Activated naive CD8-positive, alpha-beta T cell treated with anti-CD3 and anti-CD28 coated beads, Interleukin-2, amount 10 ng/mL, durations not matched to agents 7 days and 5 days (primary cell): ENCODE measurements at places on chromosomes 4 and X.

DNA sequence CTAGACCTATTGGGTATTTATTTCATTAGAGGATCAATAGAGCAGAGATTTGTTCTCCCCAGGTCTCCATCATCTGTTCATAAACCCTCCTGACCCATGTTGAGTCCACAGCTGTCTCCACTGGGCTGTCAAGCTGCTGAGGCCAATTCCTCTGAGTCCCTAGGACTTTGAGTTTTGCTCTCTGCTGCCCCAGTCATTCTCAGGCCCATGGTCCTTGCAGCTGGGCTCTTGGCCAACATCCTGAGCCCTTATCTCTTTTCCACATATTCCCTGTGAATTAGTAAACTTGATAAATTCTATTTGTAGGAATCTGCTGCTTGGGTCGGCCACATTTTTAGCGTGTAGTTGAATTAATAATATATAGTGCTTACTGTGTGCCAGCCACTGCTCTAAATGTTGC lies 41.9 kb downstream of the FHL1 start:
- DNase-seq: no peak

- DNase-seq: no peak
Observed at GRCh38 chr4:10117359-10118047, 904 bp upstream of the WDR1 start.

DNA sequence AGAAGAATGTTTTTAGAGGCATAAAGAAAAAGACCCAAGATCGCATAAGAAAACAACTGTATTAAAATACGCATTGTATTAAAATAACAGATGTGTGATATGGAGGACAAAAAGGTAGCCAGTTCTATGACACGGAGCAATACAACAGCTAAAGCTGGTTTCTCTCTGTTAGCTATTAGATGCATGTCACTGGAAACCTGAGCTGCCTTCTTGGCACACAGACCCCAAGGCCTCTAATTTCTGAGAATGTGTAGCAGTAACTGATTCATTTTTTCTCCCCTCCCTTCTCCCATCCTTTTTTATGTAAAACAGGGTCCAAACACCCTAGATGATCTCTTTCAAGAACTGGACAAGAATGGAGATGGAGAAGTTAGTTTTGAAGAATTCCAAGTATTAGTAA lies 4.1 kb downstream of the S100G start:
- no peak for DNase-seq

GRCh38 chrX:17417372-17417771 lies 42.4 kb downstream of the NHS start:
- no peak for DNase-seq

DNA sequence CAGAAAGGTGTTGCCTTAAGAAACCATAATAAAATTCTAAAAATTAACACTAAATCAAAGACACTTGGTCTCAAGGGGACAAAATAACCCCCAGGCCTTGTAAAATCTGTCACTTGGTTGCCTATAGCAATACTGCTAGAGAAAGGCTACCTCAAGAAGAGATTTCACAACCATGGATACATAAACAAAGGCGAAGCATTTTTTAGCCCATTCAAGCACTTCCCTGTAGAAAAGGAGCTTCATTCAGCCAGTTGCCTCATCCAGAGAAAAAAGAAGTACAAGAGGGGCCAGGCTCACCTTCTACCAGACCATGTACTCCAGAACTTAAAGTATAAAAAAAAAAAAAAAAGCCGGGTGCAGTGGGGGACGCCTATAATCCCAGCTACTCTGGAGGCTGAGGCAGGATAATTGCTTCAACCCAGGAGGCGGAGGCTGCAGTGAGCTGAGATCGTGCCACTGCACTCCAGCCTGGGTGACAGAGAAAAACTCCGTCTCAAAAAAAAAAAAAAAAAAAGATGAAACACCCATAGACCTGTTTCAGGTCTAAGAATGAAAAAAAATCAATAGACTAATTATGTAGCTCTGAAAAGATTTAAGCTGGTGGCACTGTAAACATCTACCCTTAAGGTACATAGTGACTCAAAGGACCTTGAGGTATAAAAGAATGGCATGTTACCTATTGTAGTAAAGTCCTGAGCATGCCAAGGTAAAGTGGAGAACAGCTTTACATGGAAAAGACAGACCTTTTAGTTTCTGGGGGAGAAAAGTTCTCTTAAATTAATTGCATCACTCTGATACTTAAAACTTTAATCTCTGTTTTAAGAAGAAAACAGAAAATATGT lies 18.0 kb downstream of the RUFY3 start:
- no peak for DNase-seq

DNA sequence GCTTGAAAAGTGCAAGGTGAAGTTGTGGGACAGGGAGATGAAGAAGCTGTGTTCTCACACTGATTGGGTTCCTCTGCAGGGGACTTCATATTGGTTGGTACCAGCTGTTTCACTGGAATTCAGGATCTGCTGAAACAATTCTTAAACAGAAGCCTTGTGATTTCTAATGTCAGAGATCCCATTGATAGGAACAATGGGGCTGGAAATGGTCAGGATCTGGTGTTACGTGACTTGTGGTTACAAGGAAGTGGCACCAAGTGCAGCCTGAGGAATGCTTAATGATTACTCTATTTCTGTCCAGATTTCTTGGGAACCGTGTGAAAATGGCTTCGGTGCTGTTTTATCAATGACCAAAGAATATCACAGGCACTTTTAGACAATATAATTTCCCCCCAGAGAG lies 68.1 kb downstream of the MOSPD2 start:
- no peak for DNase-seq

- no peak for DNase-seq
Observed at GRCh38 chrX:118496763-118497079, 1.1 kb downstream of the DOCK11 start.

GRCh38 chrX:13985697-13986435 lies 43.8 kb downstream of the GEMIN8 start:
- no peak for DNase-seq

GRCh38 chr4:20254511-20255250 lies 3.0 kb downstream of the SLIT2 start:
- DNase-seq: no peak

DNA sequence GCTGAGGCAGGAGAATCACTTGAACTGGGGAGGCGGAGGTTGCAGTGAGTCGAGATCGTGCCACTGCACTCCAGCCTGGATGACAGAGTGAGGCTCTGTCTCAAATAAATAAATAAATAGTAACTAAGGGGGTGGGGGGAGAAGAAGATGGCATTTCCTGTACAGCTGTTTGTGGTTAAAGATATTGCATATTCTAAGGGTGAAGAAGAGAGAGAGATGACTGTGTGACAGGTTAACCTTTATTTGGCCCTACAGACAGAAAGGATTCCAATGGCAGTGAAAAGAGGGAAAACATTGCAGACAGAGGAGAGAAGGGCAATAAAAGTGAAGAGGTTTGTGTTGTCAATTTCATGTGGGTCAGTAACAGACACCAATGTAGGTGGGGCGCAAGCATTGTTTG lies 9.4 kb downstream of the TASL start:
- no peak for DNase-seq

DNA sequence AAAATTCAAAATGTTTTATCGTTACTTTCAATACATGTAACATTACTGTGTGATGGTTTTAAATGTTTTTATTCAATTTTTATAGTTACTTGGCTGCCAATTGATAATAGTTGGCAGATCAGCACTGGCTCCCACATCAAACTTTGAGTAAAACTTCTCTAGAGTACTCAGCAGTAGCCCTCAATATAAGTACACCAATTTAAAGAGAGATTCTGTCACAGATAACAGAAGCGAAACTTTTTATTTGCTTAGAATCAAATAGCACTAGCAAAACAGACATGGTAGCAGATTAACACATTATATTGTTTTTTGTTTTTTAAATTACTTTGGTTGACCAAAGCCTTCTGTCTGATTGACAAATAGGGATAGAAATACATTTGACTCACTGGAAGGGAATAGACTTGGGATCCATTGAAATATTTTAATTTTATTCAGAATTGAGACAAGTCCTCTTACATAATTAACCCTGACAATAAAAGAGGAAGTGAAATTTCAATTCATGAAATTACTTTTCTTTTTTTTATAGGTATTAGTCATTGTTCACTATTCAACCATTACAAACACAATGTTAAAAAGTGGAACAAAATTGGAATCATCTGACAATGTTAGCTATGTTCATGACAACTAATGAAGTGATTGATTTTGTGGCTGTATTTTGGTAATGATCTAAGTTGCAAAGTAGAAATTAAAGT lies 554.9 kb downstream of the KLHL4 start:
- no peak for DNase-seq

DNA sequence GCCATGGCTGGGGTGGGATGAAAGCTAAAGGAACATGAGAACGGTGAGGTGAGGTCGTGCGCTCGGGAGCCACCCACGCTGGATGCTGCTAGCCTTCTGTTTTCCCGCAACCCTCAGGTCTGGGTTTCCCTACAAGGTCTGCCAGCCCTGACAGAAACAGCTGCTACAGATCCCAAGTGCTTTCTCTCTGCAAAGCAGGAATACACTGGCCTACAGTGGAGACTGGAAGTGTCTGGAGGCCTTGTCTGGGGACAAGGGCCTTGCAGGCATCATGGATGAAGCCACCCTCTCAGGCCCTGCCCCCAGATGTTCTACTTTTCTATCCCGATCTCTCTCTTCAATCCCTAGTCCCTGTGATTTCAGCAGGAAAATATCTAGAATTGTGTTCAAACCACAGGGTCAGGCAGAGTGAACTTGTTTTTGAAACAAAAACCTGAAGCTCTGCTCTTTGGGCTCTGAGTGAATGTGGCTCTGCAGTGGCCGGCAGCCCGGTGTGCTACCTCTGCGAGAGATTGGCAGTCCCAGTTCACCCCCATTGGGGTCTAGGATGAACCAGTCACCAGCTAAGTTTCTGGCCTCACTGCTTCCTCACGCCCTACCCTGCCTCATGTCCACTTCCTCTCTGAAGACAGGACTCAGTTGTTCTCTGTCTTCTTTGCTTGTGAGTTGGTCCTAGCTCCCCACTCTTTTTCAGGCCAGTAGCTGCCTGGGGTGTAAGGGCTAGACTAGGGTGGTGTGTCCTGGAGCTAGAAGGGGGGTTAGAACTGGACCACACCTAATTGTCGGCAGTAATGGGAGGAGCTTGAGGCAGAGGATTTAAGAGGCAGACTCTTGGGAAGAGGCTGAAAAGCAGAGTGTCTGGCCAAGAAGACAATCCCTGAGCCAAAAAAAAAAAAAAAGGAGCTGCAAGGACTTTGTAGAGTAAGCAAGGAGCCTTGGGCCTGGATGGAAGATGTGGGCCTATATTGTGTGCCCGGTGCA lies 89.6 kb downstream of the RTL5 start:
- no peak for DNase-seq

DNA sequence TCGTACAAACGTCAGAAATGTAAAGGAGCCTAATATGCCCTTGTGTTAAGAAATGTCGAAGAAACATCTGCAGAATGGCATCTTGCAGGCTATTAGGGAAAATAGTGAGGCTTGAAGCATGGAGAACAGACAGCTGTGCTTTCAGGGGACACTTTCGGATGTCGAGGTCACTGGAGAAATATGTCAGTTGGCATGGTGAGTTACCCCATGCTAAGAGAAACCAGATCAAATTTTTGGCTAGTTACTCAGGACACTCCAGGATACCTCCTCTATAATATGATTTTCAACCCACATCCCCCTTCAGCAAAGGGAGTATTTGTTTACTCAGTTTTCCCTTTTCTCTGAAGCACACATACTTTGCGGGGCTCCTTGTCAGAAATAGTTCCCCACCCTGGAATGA lies 171.4 kb downstream of the GPC3 start:
- DNase-seq: no peak

DNA sequence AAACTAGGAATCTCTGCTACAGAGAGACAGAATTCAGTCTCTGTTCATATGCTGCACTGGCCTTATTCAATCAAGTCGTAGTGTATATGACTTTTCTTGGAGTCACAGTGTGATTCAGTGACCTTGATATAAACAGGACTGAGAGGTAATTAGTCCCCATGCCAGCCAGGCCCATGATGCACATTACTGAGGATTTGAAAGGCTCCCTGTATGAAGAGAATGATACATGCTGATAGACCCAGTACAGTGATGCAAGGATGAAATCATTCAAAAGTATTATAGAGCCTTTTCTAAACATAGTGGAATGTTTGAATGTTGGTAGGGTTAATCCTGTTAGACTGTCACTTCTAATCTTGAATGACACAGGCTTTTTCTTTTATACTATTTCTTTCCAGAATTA lies 34.1 kb downstream of the ANXA3 start:
- DNase-seq: no peak

DNA sequence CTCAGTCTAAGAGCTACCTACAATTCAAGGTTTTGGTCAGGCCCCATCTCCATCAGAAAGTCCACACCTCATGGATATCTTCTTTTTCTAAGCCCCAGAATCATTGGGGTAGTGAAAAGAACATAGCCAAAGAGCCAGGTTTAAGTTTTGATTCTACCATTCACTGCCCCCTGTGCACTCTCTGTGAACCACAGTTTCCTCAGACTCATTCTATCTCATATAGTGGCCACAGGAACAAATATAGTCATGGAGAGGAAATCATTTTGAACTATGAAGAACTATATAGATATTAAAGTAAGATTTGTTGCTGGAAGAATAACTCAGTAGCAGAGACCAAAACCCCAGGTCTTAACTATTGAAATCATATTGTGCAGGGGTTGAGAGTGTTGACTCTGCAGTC lies 3.3 kb downstream of the SYTL5 start:
- DNase-seq: no peak

DNA sequence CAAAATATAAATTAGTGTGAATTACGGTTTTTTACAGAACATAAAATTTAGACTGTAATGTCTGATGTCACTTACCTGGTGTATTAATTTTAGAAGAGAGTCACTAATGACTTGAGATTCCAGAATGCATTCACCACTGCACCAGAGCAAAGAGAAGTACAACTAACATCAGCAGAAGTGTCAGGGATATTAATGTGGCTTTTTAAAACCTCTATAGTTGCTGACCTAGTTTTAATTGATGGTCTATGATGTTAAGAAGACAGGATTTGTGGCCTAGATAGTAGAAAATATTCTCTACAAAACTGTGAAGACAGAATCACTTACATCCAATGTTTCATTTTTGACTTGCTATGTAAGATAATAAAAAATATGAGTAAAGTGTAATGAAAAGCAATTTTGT lies 1181.6 kb downstream of the RAPGEF2 start:
- DNase-seq: no peak

DNA sequence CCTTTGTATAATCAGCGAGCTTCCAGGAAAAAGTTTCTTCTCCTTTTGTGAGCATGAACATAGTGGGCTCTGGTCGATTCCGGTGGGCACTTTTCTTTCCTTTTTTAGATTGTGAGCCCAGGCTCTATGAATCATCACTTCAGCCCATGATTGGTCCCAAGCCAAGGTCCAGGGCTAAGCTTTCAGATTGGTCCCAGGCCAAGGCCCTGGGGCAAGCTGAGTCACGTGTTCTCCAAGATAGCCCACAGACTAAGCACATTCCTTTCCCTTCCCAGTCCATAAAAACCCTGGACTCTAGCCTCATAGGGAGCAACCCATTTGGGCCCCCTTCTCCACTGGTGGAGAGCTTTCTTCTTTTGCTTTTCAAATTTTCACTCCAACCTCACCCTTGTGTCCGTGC lies 430.5 kb downstream of the NAP1L3 start:
- DNase-seq: no peak
